ENCODE measurements at places on chromosomes 16 and 17.

DNA sequence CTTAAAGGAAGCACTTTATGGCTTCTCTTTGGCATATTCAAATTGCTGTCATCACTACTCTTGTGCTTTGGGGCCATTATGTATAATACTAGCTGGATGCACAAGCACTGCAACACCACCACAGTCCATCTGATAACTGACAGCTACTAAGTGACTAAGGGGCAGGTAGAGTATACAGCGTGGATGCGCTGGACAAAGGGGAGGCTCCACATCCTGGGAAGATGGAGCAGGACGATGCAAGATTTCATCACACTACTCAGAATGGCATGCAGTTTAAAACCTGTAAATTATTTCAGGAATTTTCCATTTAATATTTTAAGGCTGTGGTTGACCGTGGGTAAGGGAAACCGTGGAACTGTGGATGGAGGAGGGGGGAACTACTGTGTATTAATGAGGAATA lies 25.0 kb downstream of the MPRIP start:
- DNase-seq, result no peak

DNA sequence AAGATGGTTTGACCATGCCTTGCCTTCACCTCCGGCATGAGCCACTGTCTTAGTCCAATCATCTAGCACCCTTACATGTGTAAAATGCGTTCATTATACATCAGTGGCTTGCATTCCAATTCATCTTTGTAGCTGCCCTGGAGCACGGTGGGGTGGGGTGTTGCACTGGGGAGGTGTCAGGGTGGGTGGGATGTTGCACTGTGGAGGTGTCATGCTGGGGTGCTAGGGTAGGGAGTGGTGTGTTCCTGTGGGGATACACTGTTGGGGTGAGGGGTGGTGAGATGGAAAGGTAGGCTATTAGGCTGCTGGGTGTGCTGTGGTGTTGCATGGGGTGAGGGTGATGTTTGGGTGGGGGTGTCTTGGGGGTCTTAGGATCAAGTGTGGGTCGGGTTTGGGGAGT lies 47.0 kb downstream of the NLRC5 start:
- DNase-seq, result no peak

GRCh38 chr16:49473773-49474172 lies 100.2 kb downstream of the C16orf78 start:
- no peak for DNase-seq

DNA sequence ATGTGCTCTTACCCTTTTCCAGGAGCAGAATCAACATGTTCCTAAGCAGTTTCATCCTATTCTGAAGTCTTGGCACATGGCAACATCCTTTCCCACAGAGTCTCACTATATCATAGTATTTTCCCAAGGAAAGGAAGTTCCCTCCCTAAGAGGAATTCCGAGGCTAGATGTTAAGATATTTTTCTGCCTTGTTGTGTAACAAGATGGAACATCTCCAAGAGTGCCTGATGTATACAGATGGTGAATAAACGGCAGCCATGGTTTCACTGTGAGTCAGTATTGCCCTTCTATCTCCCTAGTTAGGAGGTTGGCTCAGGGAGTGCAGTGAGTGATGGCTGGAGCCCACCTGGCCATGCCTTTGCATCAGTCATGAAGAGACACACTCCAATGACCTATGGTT lies 48.2 kb downstream of the SPACA3 start:
- no peak for DNase-seq

DNA sequence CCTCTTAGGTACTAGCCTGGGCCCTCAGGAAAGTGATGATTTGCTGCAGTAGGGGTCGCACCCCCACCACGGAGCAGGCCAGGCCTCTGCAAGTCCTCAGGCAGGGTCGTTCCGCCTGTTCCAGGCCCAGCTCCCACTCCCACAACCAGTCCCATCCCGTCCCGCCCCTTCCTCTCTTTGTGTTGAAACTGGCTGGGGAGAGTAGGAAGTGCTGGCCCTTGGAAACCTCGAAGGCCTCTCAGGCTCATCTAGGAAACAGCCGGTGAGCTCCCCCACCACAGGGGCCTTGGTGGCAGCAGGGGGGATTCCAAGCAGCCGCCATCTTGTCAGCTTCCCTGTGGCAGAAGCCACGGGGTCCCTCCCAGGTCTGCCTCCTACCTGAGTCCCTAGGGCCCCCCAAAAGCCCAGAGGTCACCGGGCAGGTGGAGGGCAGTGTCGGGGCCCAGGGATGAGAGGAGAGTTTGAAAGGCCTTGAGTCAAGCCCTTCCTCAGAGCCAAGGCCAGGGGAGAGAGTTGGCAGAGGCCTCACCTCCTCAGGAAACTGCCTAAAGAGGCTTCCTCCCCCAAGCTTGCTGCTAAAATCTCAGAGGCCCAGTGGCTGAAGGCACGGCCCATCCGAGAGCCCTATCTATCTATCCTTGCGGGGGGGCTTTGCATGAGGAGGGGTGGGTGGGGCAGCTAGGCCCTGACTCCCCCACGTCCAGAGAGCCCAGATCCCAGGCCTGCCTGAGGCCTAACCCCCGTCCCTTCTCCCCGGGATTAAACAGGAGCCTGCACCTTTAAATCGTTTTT lies 22.2 kb downstream of the MMP15 start:
- DNase-seq, result no peak
